ENCODE measurements at places on chromosomes 2 and 18. TPM values are rescaled to one million over a fixed set of nuclear protein-coding genes. Genes with fewer than 3 reads are reported as not detected.

Gene FAM228A
- 2.3 TPM for total RNA-seq

Gene LRRTM1
- total RNA-seq = not detected

Gene TTN
- total RNA-seq = 0.12 TPM

Gene ATP6V1B1
- total RNA-seq = 0.94 TPM

Gene DPP4
- 42.1 TPM for total RNA-seq

Gene C2orf66
- 0.08 TPM for total RNA-seq

Gene POTEJ
- not detected for total RNA-seq

Measured in smooth muscle cell of the coronary artery (primary cell).